ENCODE measurements at places on chromosomes 5 and 9.

DNA sequence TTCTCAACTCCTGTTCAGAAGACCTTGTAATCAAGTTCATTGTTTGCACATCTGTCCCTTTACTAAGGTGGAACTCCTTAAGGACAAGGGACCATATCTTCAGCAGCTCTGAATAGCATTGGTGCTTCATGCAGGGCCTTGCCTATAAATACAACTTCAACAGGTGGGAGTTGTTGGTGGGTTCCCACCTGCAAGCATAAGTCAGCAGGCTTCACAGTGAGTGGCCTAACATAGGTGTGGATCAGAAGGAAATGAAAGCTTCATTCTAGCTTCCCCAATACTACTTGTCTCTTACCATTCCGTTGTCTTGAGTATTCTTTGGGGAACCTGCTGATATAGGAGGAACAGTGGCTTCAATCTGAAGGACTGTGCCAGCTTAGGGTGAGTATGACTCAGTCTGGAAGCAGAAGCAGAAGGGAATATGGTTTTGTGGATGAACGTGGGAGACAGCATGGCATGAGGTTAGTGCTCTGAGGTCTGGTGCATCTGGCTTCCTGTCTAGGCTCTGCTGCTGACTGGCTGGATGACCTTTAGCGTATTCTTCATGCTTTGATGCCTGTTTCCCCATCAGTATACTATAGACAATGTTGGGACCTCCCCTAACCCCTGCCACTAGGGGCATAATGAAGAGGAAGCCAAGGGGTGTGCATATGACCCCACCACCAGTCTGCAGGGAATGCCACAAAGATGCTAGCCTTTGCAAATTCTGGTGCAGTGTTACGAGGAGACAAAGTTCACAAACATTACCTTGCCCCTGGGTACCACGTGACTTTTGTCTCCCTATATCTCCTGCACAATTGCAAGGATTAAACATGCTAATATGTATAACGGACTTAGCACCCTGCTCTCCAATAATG lies 192.3 kb downstream of the PALM2AKAP2 start:
- DNase-seq: no peak

- no peak for DNase-seq
Observed at GRCh38 chr5:22242532-22242931, 610.6 kb downstream of the CDH12 start.

DNA sequence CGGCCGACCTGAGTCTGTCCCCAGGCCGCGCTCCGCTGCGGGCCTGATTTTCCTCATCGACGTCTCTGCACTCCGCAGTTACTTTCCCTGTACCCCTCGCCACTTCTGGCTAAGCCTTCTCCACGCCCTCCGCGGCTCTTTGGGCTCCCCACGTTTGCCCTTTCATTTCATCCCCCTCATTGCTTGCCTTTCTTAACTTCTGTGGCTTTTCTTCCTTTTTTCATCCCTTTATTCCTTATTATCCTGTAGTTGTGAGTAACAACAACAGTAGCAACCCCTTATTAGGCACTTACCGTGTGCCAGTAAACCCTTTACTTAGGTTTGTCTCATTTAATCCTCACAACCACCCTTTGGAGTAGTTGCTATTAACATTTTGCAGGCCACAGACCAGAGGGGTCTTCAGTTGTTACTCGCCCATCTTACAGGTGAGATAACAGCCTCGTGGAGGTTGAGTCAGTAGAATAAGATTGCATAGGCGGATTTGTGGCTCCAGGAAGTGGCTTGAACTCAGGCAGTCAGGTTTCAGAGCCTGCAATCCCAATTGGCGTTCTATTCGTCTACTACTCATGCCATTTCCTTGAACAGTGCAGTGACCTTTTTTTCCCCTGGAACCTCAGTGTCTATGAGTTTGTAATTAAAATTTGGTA lies 724 bp downstream of the TCERG1 start:
- DNase-seq: no peak

DNA sequence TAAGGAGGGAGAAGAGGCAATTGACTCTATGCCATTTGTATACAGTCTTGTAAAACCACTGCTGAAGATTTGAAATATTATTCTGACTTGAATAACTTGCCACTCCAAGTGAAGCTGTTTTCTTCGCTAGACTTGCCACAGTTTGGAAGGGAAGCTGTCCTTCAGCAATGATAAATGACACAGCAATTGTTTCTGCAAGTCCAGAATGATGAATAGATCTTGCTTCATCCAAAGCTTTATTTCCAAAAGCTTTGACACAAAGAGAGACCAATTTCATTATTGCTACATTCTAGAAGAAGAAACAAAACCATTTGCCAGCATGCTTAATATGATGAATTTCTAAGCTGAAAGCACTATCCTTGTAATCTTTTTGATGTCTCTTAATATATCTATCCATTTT lies 73.7 kb downstream of the ZNF366 start:
- no peak for DNase-seq
